Stomach (tissue), 19 donors: ENCODE measurements at places on chromosomes 2 and 18. TPM values are rescaled to one million over a fixed set of nuclear protein-coding genes. Genes with fewer than 3 reads are reported as not detected.

GRCh38 chr2:241219030-241219382, 30.5 kb downstream of the ANO7 start:
- H3K36me3 ChIP-seq = no peaks in the 10 kb centered on the region
- no peak for DNase-seq
- H3K4me1 ChIP-seq = peaks cover 20% of the 10 kb centered on the region
- peak overlapping the region; percentile 59 for H3K4me3 ChIP-seq
- no peaks in the 10 kb centered on the region for H3K27me3 ChIP-seq

DNA sequence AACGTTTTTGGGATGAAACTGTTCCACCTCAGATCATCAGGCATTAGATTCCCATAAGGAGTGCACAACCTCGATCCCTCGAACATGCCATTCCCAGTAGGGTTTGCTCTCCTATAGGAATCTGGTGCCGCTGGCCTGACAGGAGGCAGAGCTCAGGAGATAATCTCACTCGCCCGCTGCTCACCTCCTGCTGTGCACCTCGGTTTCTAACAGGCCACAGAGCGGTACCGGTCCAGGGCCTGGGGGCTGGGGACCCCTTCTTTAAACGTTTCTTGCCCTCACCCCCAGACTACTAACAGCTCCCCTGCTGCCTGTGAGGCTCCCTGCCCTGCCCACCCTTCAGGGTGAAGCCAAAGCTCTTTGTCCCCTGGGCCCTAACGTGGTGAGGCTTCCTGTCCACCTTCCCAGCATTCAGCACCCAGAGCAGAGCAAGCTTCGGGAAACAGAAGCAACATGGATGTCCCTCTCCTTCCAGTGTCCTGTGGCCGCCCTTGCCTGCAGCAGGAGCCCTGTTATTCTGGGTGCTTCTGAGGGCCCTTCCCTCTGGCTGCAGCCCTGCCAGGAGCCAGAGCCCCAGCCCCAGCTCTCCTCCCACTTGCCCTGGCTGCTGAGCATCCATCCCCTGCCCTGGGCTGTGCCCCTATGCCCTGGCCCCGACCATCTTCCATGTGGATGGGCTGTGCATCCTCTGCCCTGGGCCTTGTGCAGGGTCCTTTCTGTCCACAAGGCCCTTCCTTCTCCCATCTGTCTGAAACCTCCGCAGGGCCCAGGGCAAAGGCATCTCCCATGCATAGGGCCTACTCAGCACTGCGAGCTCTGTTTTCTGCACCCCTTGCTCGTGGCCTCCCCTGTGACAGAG, 140.1 kb downstream of the MBP start:
- no peak overlapping the region for H3K4me3 ChIP-seq
- H3K36me3 ChIP-seq = no peaks in the 10 kb centered on the region
- no peak for DNase-seq
- no peaks in the 10 kb centered on the region for H3K27me3 ChIP-seq
- H3K4me1 ChIP-seq = no peaks in the 10 kb centered on the region
- no peak overlapping the region for H3K27ac ChIP-seq

GRCh38 chr2:196262606-196263005, 91.2 kb upstream of the STK17B start:
- peak overlapping the region; percentile 46 for H3K27ac ChIP-seq
- no peaks in the 10 kb centered on the region for H3K36me3 ChIP-seq
- H3K4me3 ChIP-seq = no peak overlapping the region
- no peak for DNase-seq
- H3K27me3 ChIP-seq = no peaks in the 10 kb centered on the region
- no peaks in the 10 kb centered on the region for H3K4me1 ChIP-seq

DNA sequence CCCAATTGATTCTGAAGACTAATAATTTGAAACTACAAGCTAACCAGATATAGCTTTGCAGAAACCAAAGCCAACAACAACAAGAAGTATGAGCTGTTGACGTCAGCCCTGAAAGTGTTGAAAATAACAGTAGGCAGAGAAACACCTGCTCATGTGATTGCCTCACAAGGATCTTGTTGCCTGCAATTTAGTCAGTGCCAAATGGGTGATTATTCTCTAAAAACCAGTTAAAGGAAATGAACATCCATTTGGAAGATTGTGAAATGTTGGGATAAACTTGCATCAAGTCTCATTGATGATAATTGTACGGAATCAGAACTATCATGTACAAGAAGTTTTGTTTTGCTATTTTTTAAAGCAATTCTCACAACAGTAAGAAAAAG, 2.8 kb downstream of the CYTIP start:
- no peaks in the 10 kb centered on the region for H3K36me3 ChIP-seq
- DNase-seq = peak; percentile 69

GRCh38 chr2:200985799-200986198, 22.3 kb upstream of the ORC2 start:
- peaks cover 11% of the 10 kb centered on the region for H3K4me1 ChIP-seq
- no peak overlapping the region for H3K27ac ChIP-seq
- no peak for DNase-seq

DNA sequence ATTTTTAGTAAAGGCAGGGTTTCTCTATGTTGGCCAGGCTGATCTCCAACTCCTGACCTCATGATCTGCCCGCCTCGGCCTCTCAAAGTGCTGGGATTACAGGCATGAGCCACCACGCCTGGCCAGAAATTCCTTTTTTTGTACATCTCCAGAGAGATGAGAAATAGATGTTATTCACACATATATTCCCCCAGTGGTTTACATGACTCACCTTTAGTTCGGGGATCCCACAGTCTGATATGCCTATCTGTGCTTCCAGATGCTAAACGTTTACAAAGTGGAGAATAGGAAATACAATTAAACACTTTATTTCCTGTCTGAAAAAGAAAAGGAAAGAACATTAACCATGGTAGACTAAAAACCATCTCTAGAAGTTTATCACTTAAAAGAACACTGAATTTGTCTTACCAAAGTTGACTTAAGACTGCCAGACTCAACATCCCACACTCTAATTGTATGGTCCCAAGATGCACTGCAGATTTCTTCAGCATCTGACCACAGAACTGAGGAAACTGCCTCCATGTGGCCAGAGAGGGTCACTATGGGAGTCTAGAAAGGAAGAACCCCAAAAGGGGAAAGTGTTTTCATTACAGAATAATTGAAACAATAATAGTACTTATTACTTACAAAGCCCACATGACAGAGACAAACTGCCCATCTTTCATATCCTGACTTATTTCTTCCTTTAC, 12.6 kb upstream of the ICA1L start:
- H3K4me3 ChIP-seq = no peak overlapping the region
- DNase-seq = no peak
- no peak overlapping the region for H3K27ac ChIP-seq
- H3K27me3 ChIP-seq = no peaks in the 10 kb centered on the region
- peaks cover 79% of the 10 kb centered on the region for H3K36me3 ChIP-seq

- DNase-seq = no peak
- H3K27me3 ChIP-seq = no peaks in the 10 kb centered on the region
- no peaks in the 10 kb centered on the region for H3K36me3 ChIP-seq
- no peaks in the 10 kb centered on the region for H3K4me1 ChIP-seq
Measured at GRCh38 chr2:138023298-138023697, 59.0 kb downstream of the HNMT start.

DNA sequence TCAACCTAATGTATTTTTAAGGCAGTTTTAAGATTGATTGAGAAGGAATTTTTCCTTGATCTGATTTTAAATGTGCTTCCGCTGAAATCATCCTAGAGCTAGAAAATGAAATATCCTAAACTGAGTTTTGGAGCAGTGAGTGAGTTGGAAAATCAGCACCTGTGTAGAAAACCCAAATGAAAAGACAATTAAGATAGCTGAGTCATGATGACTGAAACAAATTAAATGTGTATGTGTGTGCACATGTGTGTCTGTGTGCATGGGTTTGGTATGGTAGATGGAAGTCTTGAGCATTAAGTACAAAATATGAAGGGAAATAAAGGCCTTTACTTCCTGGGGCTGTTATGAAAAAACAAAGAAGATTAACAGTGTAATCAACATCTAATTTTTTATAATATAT, 394.6 kb upstream of the MAP2 start:
- no peak for DNase-seq

DNA sequence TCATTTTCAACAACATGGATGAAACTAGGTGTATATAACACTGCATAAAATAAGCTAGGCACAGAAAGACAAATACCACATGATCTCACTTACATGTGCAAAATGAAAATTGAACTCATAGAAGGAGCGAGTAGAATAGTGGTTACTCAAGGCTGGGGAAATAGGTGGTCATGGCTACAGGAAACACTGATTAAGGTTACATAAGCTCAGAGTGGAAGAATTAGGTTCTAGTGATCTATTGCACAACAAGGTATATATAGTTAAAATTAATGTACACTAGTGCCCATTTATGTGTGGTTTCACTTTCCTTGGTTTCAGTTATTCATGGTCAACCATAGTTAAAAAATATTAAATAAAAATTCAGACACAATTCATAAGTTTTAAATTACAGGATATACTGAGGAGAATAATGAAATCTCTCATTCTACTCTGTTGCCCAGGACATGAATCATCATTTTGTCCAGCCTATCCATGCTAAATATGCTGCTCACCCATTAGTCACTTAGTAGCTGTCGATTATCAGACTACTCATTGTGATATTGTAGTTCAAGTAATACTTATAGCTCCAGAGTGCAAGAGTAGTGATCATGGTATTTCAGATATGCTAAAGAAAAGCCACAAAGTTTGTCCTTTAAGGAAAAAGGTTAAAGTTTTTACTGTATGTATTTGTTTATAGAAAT, 1530.9 kb upstream of the LRRTM1 start:
- H3K36me3 ChIP-seq = no peaks in the 10 kb centered on the region
- H3K4me1 ChIP-seq = no peaks in the 10 kb centered on the region
- H3K27ac ChIP-seq = no peak overlapping the region
- H3K4me3 ChIP-seq = no peak overlapping the region

DNA sequence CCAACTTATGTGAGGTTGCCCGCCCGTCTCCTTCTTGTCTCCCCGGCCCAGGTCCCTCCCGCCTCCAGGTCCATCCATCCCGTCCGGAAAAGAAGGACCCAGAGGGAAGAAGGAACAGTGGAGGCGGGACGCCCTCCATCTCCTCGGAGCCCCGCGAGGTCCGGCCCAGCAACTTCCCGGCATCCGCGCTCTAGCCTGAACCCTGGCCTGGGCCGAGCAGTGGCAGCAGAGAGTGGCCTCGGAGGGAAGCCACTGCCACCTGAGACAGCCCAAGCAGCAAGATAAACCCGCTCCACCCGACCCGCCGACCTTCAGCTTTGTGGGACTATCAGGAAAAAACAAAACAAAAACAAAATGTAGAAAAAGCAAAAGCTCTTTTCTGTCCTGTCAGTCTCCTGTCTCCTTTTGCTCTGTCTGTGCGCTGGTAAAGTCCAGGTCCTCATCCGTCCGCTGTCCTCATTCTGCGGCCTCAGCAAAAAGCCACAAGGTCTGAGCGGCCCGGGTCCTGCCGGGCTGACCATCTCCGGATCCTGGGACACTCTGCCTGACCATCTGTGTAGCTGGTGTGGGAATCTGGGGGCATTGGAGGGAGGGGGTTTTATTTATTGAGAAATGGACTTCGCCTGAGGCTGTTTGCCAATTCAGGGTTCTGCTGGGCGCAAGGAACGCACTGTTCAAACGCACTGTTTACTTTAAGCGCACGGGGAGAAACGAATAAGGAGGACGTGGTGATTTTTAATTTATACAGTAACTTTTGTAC, 3.1 kb downstream of the DLX1 start:
- DNase-seq = peak; percentile 24
- peaks cover 42% of the 10 kb centered on the region for H3K4me1 ChIP-seq
- H3K4me3 ChIP-seq = no peak overlapping the region
- no peak overlapping the region for H3K27ac ChIP-seq
- no peaks in the 10 kb centered on the region for H3K36me3 ChIP-seq

DNA sequence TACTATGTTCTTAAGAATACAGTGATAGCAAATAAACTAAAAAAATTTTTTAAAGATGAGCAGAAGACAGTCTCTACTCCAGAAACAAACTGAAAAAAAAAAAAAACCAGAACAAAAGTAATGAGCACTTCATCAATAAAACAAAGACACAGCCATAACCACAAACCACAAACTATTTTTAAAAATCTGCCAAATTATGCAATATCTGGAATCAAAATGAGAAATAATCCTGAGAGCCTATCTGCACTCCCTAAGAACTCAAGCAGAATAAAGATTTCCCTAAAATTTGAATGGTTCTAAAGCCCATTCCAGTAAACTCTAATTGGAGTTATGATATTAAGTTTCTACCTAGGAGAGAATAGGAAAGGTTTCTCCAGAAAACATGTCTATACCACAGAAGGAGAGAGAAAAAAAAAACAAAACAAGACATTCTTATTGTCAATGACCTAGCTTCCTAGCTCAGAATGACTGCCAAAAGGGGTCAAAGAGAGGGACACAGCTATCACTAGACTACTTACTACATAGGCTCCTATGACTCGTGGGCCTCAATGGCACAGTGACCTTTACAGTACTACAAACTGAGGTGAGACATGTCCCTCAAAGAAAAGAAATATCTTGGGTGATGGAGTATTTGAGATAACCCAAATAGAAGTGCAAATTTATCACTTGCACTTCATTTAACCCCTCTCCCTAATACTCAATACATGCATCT, 262.8 kb downstream of the ZEB2 start:
- no peak for DNase-seq
- no peak overlapping the region for H3K4me3 ChIP-seq
- H3K4me1 ChIP-seq = no peaks in the 10 kb centered on the region
- no peak overlapping the region for H3K27ac ChIP-seq
- no peaks in the 10 kb centered on the region for H3K27me3 ChIP-seq

DNA sequence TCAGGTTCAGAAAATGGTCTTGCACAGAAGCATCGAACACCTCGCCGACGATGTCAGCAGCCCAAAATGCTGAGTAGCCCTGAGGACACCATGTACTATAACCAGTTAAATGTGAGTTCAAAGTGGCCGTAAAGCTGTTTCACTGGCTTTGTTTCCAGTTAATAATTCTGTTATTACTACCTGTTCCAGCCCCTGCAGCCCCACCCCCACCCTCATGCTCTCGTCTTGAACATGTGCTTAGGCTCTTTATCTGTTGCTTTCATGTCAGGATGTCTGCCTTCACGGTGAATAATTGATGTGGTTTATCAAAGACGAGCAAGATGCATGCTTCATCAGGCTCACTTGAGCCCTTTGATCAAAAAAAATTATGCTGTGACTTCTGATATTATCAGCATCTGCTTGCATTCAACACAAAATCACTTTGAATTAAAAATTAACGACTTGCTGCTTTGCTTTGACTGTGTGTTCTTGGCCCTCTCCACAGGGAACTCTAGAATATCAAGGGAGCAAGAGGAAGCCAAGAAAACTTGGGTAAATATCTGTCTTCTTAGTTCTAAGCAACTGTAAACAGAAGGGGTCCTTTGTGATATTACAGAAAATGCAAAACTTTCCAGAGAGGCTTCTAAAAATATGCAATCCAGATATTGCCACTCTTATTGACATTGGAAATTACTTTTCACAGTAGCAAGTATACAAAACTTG, 63.4 kb upstream of the SP5 start:
- DNase-seq = no peak
- H3K36me3 ChIP-seq = no peaks in the 10 kb centered on the region
- no peak overlapping the region for H3K4me3 ChIP-seq
- no peaks in the 10 kb centered on the region for H3K27me3 ChIP-seq
- H3K27ac ChIP-seq = no peak overlapping the region

GRCh38 chr2:64311191-64311910, 142.6 kb upstream of the LGALSL start:
- peaks cover 19% of the 10 kb centered on the region for H3K4me1 ChIP-seq
- H3K36me3 ChIP-seq = no peaks in the 10 kb centered on the region
- H3K4me3 ChIP-seq = no peak overlapping the region
- no peak overlapping the region for H3K27ac ChIP-seq
- no peak for DNase-seq

- H3K36me3 ChIP-seq = no peaks in the 10 kb centered on the region
- no peak overlapping the region for H3K27ac ChIP-seq
- H3K4me3 ChIP-seq = no peak overlapping the region
Measured at GRCh38 chr2:108330979-108331378, 42.3 kb downstream of the SULT1C2 start.

FOXD4L1 gene
- 0.58 TPM for total RNA-seq

CCDC102B gene
- 66.1 TPM for total RNA-seq

RAB6C gene
- not detected for total RNA-seq

SCN2A gene
- 2.8 TPM for total RNA-seq

ZNF804A gene
- total RNA-seq = 2.9 TPM

CCDC68 gene
- total RNA-seq = 32.2 TPM
